ENCODE measurements at places on chromosomes 7 and 10.

GRCh38 chr7:155464183-155464582 lies 6.3 kb downstream of the EN2 start:
- peaks cover 96% of the 10 kb centered on the region for H3K27me3 ChIP-seq
- H3K36me3 ChIP-seq: no peaks in the 10 kb centered on the region
- no peaks in the 10 kb centered on the region for H3K4me1 ChIP-seq
- H3K4me3 ChIP-seq: no peak overlapping the region
- H3K27ac ChIP-seq: no peak overlapping the region
- no peak for DNase-seq

- no peak overlapping the region for H3K4me3 ChIP-seq
- H3K36me3 ChIP-seq: no peaks in the 10 kb centered on the region
- peaks cover 3% of the 10 kb centered on the region for H3K4me1 ChIP-seq
- no peaks in the 10 kb centered on the region for H3K27me3 ChIP-seq
- peak; percentile 62 for DNase-seq
- no peak overlapping the region for H3K27ac ChIP-seq
These were observed 347.8 kb downstream of the ETV1 start for GRCh38 chr7:13641714-13642113.

GRCh38 chr10:43224321-43224720 lies 42.5 kb downstream of the RASGEF1A start:
- no peak overlapping the region for H3K27ac ChIP-seq
- H3K4me3 ChIP-seq: no peak overlapping the region
- H3K27me3 ChIP-seq: peaks cover 38% of the 10 kb centered on the region
- H3K4me1 ChIP-seq: no peaks in the 10 kb centered on the region

DNA sequence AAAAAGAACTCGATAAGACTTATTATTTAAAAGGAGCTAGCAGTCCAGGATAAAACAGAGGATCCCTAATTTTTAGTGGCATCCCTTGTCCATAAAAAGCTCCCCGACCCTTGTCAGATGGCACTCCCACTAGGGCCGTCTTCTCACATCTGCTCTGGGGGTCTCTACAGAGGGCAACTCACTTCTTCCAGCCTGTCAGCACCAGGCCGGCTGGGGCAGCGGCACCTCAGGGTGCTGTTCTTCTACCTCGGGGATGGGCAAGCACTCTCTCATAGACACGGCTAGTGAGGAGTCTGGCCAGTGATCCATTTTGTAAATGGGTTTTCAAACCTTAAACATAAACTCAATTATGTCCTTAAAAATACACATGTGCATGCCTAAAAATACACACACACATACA lies 134.7 kb downstream of the PRPF18 start:
- H3K4me1 ChIP-seq: peaks cover 25% of the 10 kb centered on the region
- no peak for DNase-seq
- no peaks in the 10 kb centered on the region for H3K27me3 ChIP-seq
- peaks cover 4% of the 10 kb centered on the region for H3K36me3 ChIP-seq
- no peak overlapping the region for H3K27ac ChIP-seq
- no peak overlapping the region for H3K4me3 ChIP-seq

DNA sequence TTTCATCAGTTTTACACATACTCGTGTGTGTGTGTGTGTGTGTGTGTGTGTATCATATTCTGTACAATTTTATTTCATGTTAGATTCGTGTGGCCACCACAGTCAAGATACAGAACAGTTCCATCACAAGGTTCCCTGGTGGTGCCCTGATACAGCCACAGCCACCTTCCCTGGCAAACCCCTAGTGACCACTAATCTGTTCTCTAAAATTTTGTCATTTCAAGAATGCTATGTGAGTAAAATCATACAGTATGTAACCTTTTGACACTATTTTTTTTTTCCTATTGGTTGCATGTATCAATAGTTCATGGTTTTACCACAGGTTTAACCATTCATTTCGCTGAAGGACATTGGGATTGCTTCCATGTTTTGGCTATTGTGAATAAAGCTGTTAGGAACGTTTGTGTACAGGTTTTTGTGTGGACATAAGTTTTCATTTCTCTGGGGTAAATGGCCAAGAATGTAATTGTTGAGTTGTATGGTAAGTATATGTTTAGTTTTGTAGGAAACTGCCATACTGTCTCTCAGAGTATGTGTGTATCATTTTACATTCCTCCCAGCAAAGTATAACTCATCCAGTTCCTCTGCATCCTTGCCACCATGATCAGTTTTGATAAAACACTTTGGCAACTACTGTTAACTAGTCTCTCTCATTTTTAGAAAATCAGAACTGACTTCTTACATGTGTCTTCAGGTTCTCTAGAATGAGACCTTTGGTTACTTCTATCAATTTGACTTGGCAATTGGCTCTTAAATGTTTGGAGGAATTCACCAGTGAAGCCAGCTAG lies 20.6 kb downstream of the KLHDC10 start:
- no peaks in the 10 kb centered on the region for H3K36me3 ChIP-seq
- H3K4me3 ChIP-seq: no peak overlapping the region
- H3K27me3 ChIP-seq: no peaks in the 10 kb centered on the region

- H3K27ac ChIP-seq: no peak overlapping the region
- H3K4me1 ChIP-seq: no peaks in the 10 kb centered on the region
- no peaks in the 10 kb centered on the region for H3K27me3 ChIP-seq
- no peak for DNase-seq
- no peaks in the 10 kb centered on the region for H3K36me3 ChIP-seq
These were observed 516.2 kb upstream of the POT1 start for GRCh38 chr7:125445836-125446235.

- H3K36me3 ChIP-seq: no peaks in the 10 kb centered on the region
- no peak overlapping the region for H3K27ac ChIP-seq
- no peak for DNase-seq
- no peak overlapping the region for H3K4me3 ChIP-seq
These were observed 74.5 kb downstream of the AFAP1L2 start for GRCh38 chr10:114329634-114330365.

DNA sequence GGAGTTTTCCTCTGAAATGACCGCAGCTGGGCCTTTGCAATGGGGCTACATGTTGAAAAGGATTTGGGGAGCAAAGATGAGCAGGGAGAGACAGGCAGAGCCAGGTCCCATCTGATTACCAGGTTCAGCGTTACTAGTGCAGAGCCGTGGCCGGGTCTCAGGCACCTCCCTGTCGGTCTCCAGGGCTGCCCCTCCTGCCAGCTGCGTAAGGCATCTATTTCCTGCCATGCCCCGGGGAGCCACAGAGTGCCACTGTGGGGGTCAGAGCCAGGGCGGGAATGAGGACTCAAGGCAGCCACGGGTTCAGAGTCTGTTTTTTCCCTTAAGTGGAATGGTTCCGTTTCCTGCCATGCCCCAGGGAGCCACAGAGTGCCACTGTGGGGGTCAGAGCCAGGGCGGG lies 382.6 kb upstream of the SHH start:
- H3K27me3 ChIP-seq: no peaks in the 10 kb centered on the region
- no peak overlapping the region for H3K4me3 ChIP-seq
- H3K4me1 ChIP-seq: no peaks in the 10 kb centered on the region
- no peak overlapping the region for H3K27ac ChIP-seq

DNA sequence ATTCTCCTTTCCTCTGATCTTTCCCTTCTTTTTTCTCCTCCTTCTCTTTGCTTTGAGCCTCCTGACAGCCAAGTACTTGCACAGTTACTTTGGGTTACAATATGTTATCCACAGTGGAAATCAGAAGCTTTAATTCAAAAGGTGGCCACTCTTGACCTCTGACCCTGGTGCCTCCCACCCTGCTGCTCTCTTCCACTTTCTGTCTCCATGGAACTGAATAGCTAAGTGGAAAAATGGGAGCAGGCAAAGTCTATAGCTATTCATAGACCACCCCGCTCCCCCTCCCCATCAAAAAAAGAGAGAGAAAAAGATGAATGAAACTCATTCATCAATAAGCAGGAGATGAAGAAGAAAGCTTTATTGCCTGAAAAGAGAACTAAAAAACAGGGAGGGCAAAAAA lies 39.4 kb downstream of the PTN start:
- H3K4me1 ChIP-seq: no peaks in the 10 kb centered on the region
- no peak overlapping the region for H3K27ac ChIP-seq
- H3K4me3 ChIP-seq: no peak overlapping the region
- no peaks in the 10 kb centered on the region for H3K27me3 ChIP-seq

DNA sequence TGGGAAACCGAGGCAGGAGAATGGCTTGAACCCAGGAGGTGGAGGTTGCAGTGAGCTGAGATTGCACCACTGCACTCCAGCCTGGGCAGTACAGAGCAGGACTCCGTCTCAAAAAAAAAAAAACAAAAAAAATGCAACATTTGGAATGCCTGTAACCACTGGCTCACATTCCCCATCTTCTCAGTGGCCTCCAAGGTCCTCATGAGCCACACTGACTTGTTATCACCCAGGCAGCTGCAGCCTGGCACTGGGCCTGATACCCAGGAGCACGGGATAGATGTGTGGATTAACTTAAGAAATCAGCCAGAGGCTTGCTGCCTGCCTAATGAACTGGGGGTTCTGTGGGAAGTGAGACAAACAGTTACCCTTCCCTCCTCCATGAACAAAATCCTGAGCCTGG lies 23.0 kb downstream of the JCAD start:
- no peak for DNase-seq
- peaks cover 4% of the 10 kb centered on the region for H3K36me3 ChIP-seq
- no peaks in the 10 kb centered on the region for H3K4me1 ChIP-seq
- H3K4me3 ChIP-seq: no peak overlapping the region
- H3K27me3 ChIP-seq: no peaks in the 10 kb centered on the region

GRCh38 chr10:60733517-60733822 lies 44.8 kb upstream of the CDK1 start:
- no peaks in the 10 kb centered on the region for H3K4me1 ChIP-seq
- peak overlapping the region; percentile 58 for H3K4me3 ChIP-seq
- no peak for DNase-seq
- peaks cover 78% of the 10 kb centered on the region for H3K27me3 ChIP-seq
- H3K27ac ChIP-seq: no peak overlapping the region

GRCh38 chr10:93912444-93912843 lies 18.7 kb downstream of the SLC35G1 start:
- no peaks in the 10 kb centered on the region for H3K4me1 ChIP-seq
- no peaks in the 10 kb centered on the region for H3K27me3 ChIP-seq

DNA sequence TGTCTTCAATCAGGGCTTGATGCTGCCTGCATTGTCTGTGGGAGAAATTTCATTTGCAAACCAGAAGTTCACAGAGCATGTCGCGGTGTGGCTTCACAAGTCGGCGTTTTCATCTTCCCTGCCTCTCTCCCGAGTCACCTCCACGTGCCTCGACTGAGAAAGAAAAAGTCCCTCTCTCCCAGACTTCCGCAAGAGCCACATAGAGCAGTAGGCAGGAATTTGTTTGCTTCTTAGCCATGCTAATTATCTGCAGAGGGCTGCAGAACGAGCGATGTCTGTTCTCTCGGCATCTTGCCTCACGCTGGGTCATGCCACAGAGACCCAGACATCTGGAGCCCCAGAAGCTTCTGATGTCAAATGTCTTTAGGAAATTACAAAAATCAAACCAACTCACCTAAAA lies 272.2 kb downstream of the TCF7L2 start:
- H3K27me3 ChIP-seq: no peaks in the 10 kb centered on the region
- H3K36me3 ChIP-seq: no peaks in the 10 kb centered on the region
- DNase-seq: peak; percentile 41
- H3K4me1 ChIP-seq: peaks cover 11% of the 10 kb centered on the region

DNA sequence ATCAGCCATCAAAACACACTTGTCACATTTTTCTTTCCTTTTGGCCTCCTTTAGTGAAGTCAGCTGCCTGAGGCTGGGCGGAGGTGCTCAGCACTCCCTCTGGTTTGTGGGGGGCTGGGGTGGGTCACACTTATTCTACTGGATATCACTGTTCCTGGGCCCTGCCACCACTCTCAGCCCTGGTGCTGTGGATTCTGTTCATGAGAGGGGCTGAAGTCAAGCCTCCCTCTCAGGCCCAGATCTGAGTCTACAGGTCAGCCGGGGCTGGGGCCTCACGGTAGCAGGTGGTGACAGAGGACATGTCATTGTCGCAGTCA lies 180.8 kb upstream of the TNS3 start:
- peak overlapping the region; percentile 86 for H3K27ac ChIP-seq
- no peak overlapping the region for H3K4me3 ChIP-seq
- no peaks in the 10 kb centered on the region for H3K27me3 ChIP-seq
- no peak for DNase-seq

DNA sequence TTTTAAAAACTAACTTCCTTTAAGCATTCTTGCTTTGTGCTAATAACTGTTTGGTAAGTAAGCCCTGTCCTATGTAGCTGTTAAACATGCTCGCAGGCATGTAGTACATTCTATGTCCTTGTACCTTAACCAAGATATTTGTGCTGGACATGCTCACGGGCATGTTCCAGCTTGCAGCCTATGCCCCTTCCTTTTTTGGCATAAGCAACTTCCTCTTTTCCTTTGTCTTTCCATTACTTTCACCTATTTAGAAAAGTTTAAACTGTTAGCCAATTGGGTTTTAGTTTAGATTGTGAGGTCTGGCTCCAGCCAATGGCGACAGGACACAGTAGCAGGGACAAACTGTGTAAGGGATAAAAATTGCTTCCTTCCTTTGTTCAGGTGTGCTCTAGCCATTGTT lies 14.4 kb upstream of the APBB1IP start:
- no peaks in the 10 kb centered on the region for H3K36me3 ChIP-seq
- H3K27ac ChIP-seq: no peak overlapping the region
- no peak overlapping the region for H3K4me3 ChIP-seq
- no peak for DNase-seq

DNA sequence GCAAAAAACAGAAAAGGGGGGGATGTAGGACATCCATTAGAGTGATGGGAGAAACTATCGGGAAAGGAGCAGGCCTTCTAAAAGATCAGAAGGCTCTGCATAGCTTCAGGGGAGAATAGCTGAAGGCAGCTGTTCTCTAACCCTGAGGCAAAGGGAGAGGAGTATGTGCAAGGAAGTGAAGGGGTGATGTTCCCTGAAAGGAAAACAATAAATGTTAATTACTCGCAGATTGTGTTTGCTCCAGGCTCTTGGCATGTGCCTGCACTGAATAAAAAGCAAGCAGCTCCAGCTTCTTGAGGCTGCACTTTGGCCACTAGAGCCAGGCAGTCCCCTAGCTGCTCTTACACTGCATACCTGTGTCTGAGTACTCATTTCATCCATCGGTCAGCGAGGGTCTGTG lies 14.4 kb upstream of the STARD3NL start:
- H3K36me3 ChIP-seq: no peaks in the 10 kb centered on the region
- H3K27ac ChIP-seq: no peak overlapping the region
- no peaks in the 10 kb centered on the region for H3K27me3 ChIP-seq
- no peaks in the 10 kb centered on the region for H3K4me1 ChIP-seq

GRCh38 chr7:85172530-85172941 lies 14.3 kb downstream of the SEMA3D start:
- no peaks in the 10 kb centered on the region for H3K36me3 ChIP-seq
- peak overlapping the region; percentile 25 for H3K4me3 ChIP-seq
- H3K4me1 ChIP-seq: peaks cover 41% of the 10 kb centered on the region
- peak overlapping the region; percentile 40 for H3K27ac ChIP-seq
- DNase-seq: peak; percentile 90

DNA sequence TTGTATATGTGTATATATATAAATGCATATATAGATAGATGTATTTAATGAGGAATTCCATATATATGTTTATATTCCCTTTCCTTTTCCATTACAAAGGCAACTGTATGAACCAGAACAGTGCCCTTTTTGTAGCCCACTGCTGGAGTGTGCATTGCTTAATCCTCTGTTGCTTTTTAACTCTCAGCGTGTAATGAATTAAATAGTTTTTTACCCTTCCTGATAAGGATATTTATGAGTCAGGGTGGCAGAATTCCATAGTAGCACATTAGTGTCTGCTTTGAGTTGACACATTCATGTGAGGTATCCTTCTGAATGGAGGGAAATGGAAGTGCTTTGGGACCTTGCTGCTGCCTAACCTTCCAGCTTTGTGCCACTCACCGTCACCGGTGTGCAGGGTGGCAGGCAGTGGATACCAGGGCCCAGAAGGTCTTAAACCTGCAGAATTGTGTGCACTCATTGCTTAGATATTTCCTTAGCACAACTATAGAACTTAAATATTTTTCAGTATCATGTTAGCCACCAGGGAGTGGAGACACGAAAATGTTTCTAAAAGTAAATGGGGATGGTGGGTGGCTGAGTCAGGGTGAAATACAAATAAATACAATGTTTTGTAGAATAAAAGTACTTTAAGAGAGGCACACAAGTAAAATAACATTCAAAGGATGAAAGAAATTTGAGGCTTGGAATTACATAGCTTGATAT lies 117.9 kb downstream of the SND1 start:
- peak overlapping the region; percentile 14 for H3K27ac ChIP-seq
- peak; percentile 71 for DNase-seq
- H3K27me3 ChIP-seq: no peaks in the 10 kb centered on the region

All from GM23248 (cell line).